Tibial artery (tissue), 4 donors: ENCODE measurements at places on chromosomes 5 and 9.

- peak; percentile 15 for DNase-seq
Observed at GRCh38 chr5:1406681-1407640, 38.3 kb downstream of the SLC6A3 start.

- DNase-seq: no peak
Observed at GRCh38 chr5:115838885-115839518, 2.4 kb downstream of the ATG12 start.

GRCh38 chr9:135315572-135315971 lies 164.0 kb upstream of the PPP1R26 start:
- DNase-seq: no peak

DNA sequence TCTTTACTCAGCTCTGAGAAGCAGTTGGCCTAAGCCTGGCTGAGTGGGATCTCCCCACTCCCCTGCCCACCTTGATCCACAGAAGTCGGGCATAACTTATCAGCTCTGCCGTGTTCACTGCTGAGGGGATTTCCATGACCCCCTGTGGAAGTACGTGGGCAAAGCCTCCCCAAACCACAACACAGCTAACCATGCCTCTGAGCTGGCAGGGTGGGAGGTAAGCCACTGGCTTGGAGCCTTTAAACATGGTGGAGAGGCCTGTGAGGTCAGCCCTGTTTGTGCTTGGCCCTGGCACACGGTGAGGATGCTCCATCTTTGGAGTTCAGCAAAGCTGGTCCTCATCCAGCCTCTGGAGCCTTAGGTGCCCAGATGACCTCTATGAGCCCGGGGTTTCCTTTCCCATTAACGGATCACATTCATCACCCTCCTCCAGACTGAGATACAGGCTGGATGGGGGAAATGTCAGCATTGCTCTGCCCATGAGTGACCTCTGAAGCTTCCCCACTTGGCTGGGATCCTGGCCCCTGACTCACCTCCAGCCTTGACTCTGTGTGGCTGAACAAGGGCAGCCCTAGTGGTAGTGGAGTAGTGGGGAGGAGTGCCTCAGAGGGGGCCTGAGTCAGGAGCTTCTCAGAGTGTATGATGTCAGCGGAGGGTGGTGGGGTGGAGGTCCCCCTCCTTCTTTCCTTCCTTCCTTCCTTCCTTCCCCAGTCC lies 6.2 kb downstream of the PDLIM4 start:
- DNase-seq: peak; percentile 75

- no peak for DNase-seq
Observed at GRCh38 chr5:125186911-125187375, 440.5 kb upstream of the ZNF608 start.

GRCh38 chr9:125579030-125579932 lies 127.7 kb downstream of the MAPKAP1 start:
- DNase-seq: no peak

- DNase-seq: no peak
Observed at GRCh38 chr9:109733690-109734089, 46.3 kb upstream of the PALM2AKAP2 start.

- DNase-seq: peak; percentile 84
Observed at GRCh38 chr5:149367249-149367971, 9.6 kb downstream of the PCYOX1L start.

GRCh38 chr5:160760008-160760407 lies 92.0 kb downstream of the ATP10B start:
- no peak for DNase-seq

DNA sequence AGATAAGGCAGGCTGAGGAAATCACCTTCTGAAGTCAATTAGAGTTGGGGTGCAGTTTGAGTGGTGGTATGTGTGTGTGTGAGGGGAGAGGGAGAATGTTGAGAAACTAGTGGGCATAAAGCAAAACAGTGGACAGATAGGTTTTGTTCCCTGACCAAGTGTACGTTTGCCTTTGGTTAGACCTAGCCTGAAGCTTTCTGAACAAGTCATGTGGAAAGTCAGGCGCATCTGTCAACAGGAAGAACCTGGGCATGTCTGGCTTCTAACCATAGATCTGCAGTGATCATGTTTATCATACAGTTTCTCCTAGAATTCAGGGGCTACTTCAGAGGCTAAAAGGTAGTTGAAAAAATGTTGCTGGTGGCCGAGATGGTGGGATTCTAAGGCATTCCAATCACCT lies 143.2 kb upstream of the PCA3 start:
- DNase-seq: no peak

GRCh38 chr9:137396227-137396626 lies 26.7 kb downstream of the EXD3 start:
- DNase-seq: no peak

- no peak for DNase-seq
Observed at GRCh38 chr9:76215066-76215465, 179.2 kb downstream of the RFK start.

DNA sequence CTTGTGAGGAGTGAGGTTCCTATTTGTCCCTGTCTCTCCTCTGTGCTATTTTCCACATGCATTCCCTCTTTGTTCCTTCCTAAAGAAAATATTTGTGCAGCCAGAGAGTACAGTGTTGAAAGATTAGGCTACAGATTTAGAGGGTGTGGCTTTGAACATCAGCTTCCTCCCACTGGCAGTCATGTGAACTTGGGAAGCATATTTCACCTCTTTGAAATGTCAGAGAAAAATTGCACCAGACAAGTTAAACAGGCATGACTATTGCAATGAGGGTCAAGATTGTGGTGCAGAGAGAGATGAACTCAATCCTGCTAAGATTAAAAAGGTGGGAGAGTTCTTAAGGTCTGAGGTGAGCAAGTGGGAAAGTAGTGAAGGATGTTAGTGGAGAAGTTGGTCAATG lies 641.0 kb downstream of the DNAH5 start:
- DNase-seq: no peak

- DNase-seq: no peak
Observed at GRCh38 chr5:9198394-9198793, 347.5 kb downstream of the SEMA5A start.

- DNase-seq: no peak
Observed at GRCh38 chr5:140965905-140966292, 377 bp upstream of the PCDHAC2 start.

DNA sequence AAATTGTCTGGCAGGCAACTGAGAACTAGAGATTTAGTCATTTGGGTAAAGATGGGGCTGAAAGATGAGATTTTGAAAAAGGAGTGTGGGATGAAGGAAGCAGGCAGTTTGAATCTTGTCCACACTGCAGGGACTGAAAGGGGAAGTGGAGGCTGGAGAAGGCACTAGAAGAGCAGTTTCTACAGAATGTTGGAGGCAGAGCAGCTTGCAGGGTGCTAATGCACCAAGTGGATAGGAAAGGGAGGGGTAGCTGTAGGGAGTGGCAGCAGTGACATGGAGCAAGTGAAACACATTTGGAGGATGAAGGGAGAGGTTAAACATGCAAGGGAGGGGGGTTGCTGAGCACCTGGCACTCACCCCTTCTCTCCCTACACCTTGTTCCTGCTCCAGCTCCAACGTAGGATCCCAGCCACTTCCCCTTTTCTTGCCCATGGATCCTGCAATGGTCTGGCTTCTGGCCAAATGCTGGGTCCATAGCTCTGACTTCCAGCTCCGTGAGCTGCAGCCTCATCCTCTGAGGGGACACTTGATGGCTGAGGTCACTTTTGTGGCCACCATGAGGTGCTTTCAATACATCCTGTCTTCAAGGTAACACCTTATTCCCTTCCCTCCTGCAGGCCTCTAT lies 30.0 kb upstream of the FGD3 start:
- DNase-seq: peak; percentile 38

- DNase-seq: peak; percentile 71
Observed at GRCh38 chr5:7209658-7210057, 186.3 kb upstream of the ADCY2 start.

- no peak for DNase-seq
Observed at GRCh38 chr5:122368510-122369251, 56.6 kb downstream of the SNCAIP start.

DNA sequence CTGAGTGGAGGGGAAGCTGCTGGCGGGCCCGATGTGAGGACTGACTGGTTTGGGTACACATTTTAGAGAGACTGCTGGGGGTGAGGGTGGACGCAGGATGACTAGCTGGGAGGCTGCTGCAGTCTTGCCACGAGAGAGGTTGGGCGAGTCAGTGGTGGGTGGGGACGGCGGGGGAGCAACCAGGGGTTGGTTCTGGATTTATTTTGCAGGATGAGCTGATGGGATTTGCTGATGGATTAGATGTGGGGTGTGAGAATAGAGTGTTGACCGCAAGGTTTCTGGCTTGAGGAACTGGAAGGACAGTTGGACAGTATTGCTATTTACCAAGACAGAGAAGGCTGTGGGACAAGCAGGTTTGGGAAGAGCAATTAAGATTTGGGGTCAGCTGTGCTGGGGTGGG lies 5.8 kb upstream of the NDST1 start:
- no peak for DNase-seq

DNA sequence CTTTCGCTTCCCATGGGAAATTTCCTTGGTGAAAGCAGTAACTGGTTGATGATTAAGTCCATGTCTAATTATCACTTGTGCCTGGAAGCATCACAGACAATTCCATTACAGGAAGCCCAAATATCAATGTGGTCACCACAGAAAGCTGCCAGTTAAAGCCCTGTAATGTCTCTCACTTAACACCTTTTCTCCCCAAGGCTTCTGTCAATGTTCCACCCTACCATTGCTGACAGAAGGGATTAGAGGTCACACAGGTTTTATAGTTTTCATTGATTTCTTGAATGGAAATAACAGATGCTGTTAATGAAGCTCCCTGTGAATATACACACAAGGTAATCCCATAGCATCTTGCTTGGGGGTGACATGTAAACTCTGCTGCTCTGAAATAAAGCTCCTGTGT lies 279.2 kb downstream of the COX7C start:
- no peak for DNase-seq

GRCh38 chr5:131281133-131281867 lies 17.4 kb downstream of the CDC42SE2 start:
- no peak for DNase-seq

GRCh38 chr5:72509401-72509800 lies 2.2 kb upstream of the ZNF366 start:
- DNase-seq: peak; percentile 77
